ENCODE measurements at places on chromosomes 12 and 14.
A peak's percentile ranks its signal among the peaks of the same experiment; 100 is the strongest.

DNA sequence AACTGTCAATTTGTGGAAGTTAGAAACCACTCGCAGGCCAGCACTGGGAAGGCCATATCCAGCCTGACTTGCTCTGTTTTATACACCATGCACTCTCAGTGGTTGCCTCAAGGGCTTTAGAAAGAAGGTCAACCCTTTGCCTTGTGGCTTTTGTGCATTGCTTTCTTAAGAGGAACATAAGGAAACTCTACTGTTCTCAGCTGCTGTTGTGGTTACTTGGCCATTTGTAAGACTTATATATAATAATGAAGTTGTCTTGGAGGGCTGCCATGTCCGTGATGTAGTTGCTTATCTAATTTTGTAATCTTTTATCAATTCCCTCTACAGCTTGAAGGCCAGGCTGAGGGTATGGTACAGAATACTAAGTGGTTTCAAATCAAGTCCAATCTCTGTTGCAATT lies 637.8 kb downstream of the DIO2 start:
- no peak for DNase-seq

DNA sequence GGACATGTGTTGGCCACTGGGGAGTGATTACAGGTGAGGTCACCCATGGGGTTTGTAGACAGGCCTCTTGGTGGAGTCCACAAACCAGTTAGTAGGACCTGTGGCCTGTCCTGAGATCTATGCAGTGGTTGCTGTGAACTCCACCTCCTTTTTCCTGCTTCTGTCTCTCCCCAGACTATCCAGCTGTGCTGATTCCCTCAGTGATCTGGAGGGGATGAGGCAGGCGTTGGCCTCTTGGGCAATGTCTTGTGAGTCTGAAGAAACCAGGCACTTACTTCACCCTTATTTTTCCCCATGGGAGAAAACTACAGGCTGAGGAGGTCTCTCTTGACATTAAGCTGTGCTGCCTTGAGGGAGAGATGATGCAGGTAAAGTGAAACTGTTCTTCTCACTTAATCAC lies 257.2 kb upstream of the PRICKLE1 start:
- DNase-seq = no peak

GRCh38 chr12:51896236-51896635 lies 8.3 kb downstream of the ANKRD33 start:
- DNase-seq = no peak

DNA sequence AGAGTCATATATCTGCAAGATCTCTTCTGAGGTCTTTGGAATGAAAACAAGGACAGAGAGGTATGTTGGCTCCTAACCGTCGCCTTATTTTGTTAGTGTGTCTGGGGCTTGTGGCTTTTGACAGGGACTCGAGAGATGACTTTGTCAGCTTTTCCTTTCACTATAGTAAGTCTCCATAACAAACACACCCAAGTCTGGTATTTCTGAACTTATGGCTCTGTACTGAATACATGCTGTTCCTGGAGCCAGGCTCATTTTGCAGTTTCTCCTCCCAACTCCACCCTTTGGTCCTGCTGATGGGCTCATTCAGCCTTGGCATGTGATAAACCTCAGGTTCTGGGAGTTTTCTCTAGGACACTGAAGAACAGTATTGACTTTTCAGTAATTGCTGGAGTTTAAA lies 27.7 kb upstream of the TMED10 start:
- DNase-seq = no peak

- DNase-seq = no peak
These were observed 60.4 kb downstream of the TTC7B start for GRCh38 chr14:90755661-90756304.

DNA sequence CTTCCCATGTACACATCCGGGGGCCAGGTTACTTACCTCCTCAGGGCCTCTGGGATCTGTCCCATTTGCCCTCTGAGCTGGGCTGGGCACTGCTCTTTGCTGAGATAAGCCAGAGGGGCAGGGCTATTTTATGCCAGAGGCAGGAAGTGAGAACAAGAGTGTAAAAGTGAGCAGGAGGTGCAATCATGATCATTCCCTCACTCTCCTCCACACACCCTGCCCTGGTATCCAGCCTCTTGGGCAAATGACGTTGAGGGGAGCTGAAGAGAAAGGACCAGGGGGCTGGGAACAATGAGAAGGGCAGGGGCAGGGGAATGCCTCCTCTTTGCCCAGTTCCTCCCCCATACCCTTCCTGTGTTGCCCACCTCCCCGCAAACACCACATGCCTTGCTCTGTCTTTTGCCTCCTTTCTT lies 4.2 kb downstream of the LPAR5 start:
- DNase-seq = no peak

GRCh38 chr14:68911594-68912227 lies 67.4 kb downstream of the ACTN1 start:
- peak; percentile 73 for DNase-seq

DNA sequence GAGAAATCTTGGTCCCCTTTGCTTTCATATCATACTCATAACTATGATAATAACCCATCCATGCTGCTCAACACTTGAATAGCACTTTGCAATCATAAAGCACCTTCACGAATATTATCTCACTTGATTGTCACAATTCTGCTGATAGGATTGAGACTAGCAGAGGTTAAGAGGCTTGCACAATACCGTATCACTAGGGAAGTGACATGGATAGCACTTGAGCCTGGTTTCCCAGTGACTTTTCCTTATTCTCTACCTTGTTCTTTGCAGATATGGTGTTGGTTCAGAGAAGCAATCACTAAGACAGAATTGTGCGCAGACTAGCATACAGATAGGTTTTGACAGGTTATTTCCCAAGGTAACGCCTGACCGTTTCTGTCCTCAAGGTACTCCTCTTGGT lies 186.6 kb upstream of the GZMB start:
- no peak for DNase-seq

DNA sequence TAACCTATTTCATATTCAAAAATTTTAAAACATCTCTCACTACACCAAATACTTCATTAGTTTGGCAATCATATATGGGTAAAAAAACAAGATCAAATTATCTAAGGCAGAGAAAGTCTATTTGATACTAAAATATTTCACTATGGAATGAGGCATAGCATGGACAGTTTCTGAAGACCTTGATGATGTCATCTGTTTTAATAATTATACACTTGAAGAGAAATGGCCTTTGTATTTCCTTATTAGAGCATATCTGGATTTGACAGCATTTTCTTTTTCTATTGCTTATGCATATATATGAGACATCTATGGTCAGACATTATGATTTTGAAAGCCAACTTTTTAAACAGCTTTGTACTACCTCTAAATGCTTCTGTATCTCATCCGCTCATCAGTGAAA lies 88.6 kb downstream of the DDHD1 start:
- no peak for DNase-seq

GRCh38 chr12:76266797-76267196 lies 81.4 kb downstream of the BBS10 start:
- DNase-seq = no peak

- no peak for DNase-seq
These were observed 419.4 kb downstream of the GALC start for GRCh38 chr14:87573591-87573990.

DNA sequence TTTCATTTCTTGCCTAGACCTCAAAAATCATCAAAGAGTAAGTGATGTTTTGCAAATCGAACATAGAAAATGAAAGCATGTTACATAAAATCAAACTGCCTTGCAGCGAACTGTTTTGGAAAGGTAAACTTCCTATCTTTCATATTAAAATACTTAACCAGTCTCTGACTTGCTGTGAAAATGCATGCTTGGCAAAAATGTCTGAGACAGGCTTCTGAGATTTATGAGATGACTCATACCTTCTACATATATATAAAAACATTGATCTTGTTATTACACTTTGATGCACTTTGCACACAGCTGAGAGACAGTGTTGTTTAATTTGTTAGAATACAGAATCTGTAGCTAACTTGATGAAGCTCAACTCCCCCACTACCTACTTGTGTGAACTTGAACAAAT lies 179.1 kb downstream of the KITLG start:
- DNase-seq = no peak

DNA sequence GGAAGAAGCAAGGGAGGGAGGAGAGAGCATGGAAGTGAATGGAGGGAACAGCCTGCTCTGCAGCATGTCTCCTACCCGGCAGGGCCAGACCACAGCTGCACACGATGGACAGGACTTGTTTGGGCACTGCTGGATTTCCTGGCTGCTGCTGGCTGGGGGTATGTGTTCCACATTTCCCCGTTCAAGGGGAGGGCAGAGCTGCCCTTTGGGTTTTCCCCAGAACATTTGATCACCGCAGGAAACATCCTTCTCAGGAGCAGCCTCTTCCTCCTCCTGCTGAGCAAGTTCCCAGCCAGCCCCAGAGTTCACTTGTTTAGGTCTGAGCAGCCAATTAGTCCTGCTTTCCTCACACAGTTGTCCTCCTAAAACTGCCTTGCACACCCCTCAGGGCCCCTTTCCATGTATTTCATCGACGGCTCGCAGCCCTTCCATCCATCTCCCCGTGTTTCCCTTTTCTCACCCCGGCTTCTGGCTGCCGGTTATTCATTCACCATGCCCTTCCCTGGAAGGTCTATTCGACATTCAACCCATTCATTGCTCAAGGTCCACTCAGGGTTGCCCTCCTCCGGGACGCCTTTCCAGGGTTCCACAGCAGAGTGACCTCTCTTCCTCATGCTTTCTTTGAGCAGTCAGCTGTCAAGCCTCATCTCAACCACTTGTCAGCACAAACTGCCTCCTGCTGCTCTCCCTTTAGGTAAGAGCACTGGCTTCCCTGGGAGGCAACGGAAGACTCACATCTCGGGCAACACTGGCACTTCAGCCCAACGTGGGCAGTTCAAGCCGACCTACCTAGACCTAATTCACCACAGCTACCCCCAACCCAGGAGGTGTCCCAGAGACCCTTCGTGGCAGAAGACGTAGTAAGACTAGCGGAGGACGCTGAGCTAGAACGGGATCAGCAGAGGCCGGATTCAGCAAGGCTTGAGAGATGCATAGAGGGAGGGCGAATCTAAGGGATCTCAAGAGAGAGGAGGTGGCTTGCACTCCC lies 20.1 kb upstream of the ANO2 start:
- DNase-seq = no peak

DNA sequence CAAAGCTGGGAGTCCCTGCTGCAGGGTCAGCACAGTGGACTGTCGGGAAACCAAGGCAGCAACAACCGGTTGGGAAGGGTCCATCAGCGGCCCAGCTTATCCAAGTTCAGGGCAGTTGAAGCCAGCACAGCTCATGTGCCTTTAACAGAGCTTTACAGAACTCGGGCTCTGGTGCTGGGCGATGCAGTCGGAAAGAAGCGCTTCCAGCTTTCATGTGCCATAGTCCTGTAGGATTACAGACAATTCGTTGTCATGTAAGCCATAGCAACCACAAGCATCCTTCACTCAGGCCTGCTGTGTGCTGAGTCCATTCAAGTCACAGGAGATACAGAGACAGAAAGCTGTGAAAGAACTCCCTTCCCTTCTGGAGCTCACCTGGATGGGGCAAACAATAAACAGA lies 3.5 kb upstream of the FAM181A start:
- no peak for DNase-seq

GRCh38 chr12:52655720-52656124 lies 3.7 kb upstream of the KRT2 start:
- DNase-seq = no peak

- DNase-seq = no peak
These were observed 165.6 kb downstream of the HELB start for GRCh38 chr12:66467932-66468331.

DNA sequence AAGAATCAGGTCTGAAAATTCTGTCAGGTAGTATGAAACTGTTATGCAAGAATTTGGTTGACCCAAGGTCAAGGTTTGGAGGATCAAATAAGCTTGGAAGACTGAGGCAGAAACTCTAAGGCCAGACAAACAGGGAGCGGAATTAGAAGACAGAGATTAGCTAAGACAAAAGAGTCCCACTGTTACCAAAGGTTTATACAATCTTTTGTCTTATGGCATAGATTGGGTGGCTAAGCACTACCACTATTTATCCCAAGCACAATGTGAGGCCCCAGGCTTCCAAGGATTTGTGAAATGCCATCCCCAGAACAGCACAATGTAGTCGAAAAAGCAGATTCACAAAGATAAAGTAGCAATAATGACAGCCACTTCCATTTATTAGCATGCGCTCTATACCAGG lies 311.2 kb downstream of the SEC23A start:
- no peak for DNase-seq

GRCh38 chr14:72547999-72548398 lies 345.9 kb downstream of the DPF3 start:
- DNase-seq = peak; percentile 22

DNA sequence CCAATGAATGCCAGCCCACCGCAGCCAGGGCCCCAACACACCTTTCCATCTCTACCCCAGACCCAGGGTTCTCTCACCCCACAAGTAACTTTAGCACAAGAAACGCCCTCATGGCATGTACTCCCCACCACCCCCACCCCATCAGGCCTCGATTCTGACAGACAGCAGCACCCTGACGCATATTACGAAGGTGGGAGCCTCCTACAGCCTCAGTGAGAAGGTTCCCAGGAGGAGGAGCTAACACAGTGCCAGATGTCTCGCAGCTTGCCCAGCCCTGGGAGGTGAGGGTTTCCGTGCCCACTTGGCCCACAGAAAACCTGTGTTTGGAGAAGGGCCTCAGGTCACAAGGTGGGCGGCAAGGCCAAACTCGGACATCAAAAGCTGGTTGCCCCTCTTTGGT lies 32.4 kb downstream of the CCDC88C start:
- DNase-seq = no peak

DNA sequence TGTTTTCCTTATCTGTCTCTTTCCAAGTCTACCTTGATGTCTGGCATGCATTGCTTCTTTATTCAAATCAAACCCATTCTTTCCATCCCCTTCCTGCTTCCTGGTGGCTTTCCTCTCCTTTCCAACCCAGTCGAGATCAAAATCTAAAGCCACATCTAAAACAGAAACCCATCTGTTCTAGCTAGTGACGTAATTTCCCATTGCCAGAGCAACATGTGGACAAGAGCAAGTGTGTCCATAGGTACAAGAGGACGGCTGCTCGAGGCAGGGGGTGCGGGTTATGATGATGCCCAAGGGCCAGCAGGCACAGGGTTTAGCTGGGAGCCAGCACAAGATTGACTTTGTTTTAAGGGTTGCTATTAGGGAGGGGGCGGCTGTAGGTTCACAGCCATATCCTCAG lies 7.0 kb downstream of the KRT80 start:
- no peak for DNase-seq

- DNase-seq = no peak
These were observed 6.3 kb downstream of the SLC25A47 start for GRCh38 chr14:100329233-100330006.
